ENCODE measurements at places on chromosomes 16 and 17.
A peak's percentile ranks its signal among the peaks of the same experiment; 100 is the strongest.

DNA sequence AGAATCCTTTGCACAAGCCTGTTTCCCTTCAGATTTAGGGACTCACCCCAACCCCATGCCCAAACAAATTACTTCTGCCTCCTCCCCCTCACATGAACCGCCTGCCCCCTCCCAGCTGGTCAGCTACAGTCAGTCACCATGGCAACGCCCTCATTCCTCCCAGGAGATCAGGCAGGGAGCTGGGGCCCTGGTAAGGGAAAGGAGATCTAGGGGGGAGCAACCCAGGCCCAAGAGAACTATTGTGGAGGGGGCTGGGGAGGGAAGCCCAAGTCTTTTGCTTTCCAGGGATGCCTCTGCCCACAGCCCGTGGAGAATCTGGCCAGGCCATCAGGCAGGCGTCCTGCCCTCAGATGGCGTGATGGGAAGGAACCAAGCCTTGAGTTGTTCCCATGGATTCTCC, 2.8 kb downstream of the FAM171A2 start:
- no peak for DNase-seq

GRCh38 chr17:31405890-31406371, 14.5 kb downstream of the RAB11FIP4 start:
- no peak for DNase-seq

GRCh38 chr16:55257966-55258613, 65.9 kb upstream of the IRX6 start:
- DNase-seq, result peak; percentile 2

GRCh38 chr16:19666477-19666876, 51.5 kb downstream of the KNOP1 start:
- no peak for DNase-seq

DNA sequence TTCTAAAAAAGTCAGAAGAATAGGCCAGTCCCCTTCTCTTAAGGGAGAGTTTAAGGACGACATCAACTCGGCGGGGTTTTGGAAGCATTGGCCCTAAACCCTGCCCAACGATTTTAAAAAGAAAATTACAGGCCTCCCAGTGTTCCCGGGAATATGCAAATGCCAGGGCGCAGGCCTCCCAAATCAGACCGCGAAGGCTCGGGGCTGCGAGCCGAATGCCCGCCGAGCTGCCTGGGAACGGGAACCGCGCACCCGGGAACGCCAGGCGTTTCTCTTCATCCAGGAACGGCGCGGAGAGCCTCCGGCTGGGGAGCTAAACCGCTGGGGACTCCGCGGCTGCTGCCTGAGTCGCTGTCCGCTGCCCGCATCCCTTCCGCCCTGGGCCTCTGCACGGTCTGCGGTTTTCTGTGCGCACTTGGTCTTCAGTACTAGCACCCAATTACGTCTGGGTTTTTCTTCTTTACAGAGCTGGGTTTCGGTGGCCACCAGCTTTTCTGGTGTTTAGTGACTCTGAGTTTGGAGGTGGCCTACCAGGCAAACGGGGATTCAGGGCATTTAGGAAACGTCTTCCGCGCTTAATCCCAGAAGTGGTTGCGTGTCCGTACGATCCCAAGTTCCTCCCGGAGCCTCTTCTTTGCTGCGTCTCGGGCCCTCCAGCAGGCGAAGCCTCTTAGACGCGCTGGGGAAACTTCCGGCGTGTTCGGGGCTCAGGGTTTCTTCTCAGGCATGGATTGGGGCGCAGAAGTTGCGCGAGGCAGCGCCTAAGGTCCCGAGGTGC, 5.7 kb downstream of the IRX5 start:
- DNase-seq, result no peak

DNA sequence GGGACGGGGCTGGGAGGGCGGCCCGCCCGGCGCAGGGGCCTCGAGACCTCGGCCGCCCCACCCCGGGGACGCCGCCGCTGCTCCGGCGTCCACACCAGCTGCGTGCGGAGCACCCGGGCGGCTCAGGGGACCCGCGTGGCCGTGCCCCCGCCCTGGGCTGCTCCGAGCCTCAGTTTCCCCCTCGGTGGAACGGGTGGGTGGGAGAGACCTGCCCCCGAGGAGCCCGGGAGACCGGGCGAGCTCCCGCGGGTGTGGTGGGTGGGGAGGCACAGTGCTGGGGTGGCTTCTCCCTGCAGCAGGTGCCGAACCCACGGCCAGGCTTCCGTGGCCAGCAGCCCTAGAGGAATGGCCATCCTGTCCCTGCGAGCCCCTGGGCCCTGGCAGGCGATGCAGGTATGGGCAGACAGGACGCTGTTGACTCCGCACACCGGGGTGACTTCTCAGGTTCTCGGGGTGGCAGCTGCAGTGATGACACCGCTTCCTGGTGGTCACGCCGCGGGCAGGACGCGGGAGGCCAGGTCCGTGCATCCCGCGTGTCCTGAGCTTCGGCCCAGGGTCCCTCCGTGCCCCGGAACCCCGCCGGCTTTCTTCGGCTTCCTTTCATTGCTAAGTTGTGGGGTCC, 677 bp downstream of the DEF8 start:
- DNase-seq, result no peak

- no peak for DNase-seq
Measured at GRCh38 chr16:12157517-12158093, 181.1 kb downstream of the SNX29 start.

- no peak for DNase-seq
Measured at GRCh38 chr17:17684906-17685774, 3.9 kb downstream of the RAI1 start.

- no peak for DNase-seq
Measured at GRCh38 chr17:74408815-74409214, 23.1 kb upstream of the GPRC5C start.

GRCh38 chr17:28487881-28488532, 14.6 kb downstream of the SLC13A2 start:
- DNase-seq, result no peak

GRCh38 chr17:68100000-68100641, 64.6 kb downstream of the KPNA2 start:
- no peak for DNase-seq

DNA sequence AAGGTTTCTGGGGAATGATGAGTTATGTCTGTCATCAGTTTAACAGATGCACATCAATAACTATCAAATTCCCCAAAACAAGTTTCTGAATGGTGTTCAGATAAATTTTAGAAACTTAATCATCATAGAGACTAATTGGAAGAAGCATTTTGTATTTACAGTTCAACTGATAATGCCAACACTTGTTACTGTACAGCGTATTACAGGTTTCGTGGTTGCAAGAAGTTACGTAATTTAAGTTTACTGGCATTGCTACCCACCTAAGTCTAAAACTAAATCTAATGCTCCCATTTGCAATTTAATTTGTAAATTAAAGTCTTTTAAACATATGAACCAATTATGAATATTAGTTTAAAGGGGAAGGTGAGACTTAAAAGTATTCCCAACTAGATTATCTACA, 3.0 kb downstream of the SRSF1 start:
- no peak for DNase-seq

GRCh38 chr17:60060474-60060873, 18.2 kb downstream of the HEATR6 start:
- no peak for DNase-seq

GRCh38 chr16:56872863-56873391, 7.9 kb downstream of the SLC12A3 start:
- no peak for DNase-seq

DNA sequence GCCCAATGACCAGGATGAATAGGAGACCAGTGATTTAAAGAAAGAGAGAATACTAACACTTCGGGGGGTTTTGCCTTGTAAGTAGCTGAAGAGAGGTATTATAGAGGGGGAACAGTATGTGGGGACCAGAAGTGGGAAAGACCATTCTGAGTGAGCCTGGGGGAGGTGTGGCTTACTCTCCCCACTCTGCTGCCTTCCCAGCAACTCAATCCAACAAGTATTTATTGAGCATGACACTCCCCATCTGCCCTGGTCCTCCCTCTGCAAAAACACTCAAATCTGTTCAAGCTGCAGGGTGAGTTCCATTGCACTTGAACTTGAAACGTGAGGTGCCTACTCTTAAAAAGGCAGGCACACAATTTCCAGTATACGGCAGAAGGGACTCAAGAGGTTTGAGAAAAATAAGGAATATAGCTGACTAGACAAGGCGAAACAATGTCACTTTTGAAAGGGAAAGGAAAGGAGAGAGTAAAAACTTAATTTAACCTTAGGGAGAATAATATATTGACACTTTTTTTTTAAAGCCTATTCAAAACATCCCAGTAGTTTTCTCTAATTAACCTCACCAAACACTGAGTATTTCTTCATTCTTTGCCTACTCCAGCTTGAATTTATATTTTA, 8.2 kb downstream of the FAM117A start:
- no peak for DNase-seq

DNA sequence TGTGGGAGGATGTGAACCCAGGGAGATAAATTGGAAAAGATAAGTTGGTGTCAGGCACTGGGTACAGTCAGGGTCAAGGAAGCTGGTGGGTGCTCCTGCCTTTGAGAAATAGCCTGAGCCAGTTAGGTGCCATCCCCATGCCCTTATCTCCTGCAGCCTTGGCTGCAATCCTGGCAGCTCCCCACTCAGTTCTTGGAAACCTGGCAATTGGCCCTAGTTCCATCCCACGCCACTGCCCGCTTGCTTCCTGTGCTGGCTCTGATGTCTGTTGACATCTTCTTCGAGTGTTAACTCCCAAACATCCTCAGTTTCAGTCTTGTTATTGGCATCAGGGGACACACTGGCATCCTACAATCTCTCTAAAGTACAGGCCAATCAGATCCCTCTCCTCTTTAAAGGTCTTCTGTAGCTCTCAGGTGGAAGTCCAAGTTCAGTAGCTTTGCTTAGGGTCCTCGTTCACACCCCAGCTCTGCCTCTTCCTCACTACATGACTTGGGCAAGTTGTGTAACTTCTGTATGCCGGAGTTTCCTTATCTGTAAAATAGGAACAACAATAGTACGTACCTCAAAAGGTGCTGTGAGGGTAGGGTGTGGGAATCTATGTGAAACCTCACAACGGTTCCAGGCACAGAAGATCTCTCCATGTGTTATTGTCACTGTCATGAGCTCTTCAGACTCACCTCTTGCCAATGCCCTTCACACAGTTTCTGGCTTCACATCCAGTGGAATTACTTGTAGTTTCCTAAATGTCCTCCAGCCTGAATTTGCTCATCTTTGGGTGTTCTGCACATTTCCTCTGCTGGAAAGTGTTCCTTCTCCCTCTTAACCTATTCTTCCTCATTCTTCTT, 13.5 kb upstream of the PRKAR1A start:
- DNase-seq, result no peak

DNA sequence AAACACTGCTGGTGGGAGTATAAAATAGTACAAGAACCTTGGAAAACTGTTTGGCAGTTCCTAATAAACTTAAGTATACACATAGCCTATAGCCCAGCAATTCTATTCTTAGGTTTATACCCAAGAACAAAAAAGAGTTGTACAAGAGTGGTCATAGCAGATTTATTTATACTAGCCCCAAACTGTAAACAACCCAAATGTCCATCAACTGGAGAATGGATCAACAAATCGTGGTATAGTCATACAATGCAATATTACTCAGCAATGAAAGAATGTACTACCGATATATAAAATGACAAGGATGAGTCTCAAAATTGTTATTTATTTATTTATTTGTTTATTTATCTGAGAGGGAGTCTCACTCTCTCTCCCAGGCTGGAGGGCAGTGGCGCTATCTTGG, 23.1 kb downstream of the GNGT2 start:
- no peak for DNase-seq

- DNase-seq, result no peak
Measured at GRCh38 chr17:1413281-1413791, 13.3 kb upstream of the YWHAE start.

DNA sequence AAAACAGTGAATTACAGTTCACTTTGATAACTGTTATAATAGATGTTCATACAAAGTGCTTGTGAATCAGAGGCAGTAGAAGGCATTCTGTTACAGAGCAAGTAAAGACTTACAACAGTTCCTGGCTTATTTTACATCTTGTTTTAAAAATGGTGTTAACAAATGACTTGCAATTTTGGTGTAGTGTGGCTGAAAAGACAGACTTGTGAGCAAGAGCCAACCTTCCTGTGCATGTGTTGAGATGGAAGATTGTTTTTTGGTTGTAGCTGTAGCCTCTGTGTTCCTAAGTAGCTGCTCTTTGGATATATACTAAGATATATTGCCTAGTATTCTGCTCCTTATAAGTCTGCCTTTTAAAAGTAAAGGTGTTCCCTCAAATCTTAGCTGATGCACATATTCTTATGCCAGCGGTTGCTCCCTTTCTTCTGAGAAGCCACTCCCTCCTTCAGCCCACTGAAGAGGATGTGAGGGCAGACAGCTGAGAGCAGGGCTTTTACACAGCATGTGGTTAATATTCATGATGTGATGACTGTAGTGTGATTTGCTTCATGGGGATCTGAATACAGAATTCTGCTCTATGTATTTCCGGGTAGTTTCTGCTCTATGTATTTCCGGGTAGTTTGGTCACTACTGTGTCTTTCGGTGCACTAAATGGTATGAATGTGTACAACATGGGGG, 182.3 kb downstream of the PHKB start:
- peak; percentile 38 for DNase-seq

DNA sequence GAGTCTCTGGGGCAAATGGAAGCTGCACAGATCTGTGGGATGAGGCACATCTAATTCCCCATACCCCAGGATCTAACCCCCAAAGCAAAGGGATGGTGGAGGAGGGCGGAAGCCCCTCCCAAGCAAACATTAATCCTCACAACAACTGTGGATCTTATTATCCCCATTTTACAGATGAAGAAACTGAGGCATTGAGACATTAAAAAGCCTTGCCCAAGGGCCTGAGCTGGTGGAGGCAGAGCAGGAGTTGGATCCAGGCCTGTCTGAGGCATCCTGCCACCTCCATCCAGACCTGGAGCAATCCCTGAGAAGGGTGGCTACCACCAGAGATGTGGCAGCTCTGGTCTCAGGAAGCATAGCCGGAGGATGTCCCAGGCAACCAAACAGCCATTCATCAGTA, 17.7 kb upstream of the CBFB start:
- DNase-seq, result no peak

DNA sequence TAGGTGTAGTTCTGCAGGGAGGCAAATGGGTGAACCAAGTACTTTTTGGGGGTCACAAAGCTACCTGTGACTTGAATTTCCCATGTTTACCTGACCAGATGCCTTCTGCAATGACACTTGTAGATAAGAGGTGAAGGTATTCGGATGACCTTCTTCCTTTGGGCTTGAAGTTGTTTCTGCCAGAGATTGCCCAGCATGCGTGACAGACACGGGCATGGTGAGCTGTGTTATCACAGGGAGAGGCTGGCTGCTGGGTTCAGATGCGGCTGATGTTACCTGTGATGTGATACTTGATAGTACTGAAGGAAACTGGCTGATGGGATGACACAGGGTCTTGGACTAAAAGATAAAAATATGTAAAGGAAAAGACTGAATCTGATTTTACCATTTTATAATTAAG, 14.1 kb downstream of the PKD1L3 start:
- DNase-seq, result no peak
